NCI-H2171 (cell line): ENCODE measurements at places on chromosomes 2 and 18.
A peak's percentile ranks its signal among the peaks of the same experiment; 100 is the strongest.

- DNase-seq: no peak
Measured at GRCh38 chr2:19885791-19886190, 16.0 kb downstream of the TTC32 start.

DNA sequence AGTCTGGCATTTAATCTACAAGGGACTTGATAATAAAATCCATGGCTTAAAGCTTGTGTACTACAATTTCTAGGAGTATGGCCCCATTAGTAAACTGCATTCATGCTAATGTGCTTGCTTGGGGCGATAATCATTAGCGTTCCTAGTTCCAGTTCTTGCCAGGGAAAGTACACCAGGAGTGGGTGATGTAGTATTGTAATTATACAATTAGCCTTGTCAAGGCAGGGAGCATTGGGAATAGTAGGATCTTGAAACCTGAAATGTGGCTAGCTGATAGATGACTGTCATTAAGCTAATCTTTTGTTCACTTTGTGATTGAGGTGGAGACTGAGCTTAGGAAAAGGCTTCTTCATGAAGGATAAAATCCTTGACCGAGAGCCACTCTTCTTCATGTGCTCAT lies 989.2 kb downstream of the CPS1 start:
- DNase-seq: no peak

DNA sequence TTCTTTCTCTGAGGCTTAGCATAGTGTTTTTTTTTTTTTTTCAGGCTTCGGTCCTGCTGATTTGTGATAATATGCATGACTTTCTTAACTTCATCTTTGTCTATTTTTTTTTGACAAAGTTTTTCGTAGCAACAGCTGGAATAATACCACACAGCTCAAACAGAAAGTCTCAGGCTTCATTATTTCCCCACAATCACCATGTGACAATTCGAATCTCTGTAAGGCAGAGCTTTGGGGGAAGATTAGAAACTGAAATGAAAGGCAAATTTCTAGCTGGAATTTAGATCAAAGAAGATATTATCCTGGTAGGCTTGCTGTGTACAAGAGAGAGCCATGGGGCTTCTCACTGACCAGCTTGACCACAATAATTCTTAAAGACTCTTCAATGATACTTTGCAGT lies 12.2 kb upstream of the CD28 start:
- no peak for DNase-seq

DNA sequence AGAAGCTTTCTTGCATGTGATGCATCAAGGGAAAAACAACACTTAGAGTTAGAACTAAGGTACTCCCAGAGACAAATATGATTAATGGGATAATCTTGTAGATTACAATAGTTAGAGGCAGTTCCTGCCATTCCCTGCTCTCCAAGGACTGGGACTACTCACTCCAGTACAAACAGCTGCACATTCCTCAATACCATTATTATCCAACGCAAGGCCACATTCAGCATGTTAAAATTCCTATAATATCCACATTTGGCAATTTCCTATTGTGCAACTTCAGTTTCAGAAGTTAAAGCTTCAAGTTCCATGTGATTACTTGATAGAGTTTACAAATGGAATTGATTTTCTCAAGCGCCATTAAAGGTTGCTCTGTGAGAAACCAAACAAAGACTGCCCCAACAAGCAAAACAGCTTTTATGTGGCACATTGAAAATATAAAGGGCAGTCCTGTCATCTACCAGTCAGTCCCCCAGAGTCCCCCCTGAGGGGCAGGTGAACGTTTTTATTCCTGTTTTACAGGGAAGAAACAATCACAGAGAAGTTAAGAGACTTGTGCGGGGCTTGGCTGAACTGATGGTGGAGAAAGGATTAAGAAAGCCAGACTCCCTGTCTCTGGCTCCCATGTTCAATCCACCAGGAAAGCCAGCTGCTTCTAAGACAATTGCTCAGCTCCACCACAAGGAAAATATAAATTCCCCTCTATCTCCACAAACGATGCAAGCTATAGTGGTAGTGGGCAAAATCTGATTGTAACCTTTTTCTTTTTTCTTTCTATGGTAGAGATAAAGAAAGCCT lies 72.6 kb downstream of the TXNL1 start:
- no peak for DNase-seq

GRCh38 chr2:229910832-229911412 lies 10.9 kb downstream of the TRIP12 start:
- no peak for DNase-seq

- no peak for DNase-seq
Measured at GRCh38 chr18:61034580-61034979, 298.6 kb upstream of the CDH20 start.

DNA sequence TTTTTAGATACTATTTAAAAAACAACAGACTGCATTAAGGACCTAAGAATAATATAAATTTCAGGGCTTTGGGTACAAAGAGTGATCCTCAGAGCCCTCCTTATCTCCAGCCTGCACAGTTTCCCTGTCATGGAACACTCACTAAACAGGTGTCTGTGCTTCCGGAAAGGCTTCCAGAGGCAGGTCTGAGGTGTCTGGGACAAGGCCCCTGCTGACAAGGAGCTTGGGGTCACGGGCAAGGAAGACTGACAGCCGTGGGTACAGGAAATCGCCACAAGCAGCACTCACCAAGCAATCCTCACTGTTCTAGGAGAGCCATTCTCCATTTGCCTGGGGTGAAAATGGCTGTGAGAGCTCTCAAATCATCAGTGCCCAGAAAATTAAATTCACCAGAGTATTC lies 220.3 kb upstream of the PXDN start:
- DNase-seq: no peak

DNA sequence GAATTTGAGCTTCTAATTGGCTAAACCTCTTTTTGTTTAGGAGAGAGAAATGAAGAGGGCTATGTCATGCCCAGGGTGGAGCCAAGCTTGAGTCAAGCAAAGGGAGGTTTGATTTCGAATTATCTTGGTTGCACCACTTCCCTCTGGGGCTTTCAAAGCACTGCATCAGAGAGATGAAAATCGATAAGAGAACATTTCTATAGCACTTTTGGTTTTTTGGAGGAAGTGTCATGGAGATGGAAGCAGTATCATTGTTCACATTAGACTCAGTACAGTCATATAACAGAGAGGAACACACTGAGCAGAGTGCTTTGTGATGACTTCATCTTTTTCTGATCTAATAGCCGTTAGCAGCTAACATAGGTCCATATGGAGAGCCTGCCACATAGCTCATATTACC lies 120.3 kb upstream of the UXS1 start:
- DNase-seq: peak; percentile 15

GRCh38 chr2:44267796-44268648 lies 7.3 kb upstream of the SLC3A1 start:
- no peak for DNase-seq

GRCh38 chr18:71237641-71238040 lies 948.8 kb downstream of the SOCS6 start:
- DNase-seq: no peak
